ENCODE measurements at places on chromosomes 12 and 14. TPM values are rescaled to one million over a fixed set of nuclear protein-coding genes. Genes with fewer than 3 reads are reported as not detected.

DNA sequence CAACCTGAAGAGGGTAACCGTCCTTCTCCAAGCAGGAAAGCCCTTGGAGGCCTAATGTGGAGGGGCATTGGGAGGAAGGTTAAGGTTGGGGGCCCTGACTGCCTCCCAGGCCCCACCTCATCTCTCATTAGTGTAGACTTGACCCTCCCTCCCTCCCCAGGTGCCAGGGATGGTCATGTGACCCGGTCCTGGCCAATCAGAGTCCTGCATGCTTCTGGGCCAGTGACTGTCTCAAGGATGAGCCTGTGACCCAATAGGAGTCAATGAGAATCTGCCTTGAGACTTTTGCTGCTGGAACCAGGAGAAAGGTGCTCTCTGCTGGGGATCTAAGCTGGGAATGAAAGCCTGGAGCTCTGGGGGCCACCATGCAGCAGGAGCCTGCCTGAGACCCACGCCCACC lies 70.8 kb downstream of the NCOR2 start:
- DNase-seq, result peak; percentile 30

- DNase-seq, result no peak
Observed at GRCh38 chr12:49666176-49666575, 41.0 kb downstream of the FMNL3 start.

DNA sequence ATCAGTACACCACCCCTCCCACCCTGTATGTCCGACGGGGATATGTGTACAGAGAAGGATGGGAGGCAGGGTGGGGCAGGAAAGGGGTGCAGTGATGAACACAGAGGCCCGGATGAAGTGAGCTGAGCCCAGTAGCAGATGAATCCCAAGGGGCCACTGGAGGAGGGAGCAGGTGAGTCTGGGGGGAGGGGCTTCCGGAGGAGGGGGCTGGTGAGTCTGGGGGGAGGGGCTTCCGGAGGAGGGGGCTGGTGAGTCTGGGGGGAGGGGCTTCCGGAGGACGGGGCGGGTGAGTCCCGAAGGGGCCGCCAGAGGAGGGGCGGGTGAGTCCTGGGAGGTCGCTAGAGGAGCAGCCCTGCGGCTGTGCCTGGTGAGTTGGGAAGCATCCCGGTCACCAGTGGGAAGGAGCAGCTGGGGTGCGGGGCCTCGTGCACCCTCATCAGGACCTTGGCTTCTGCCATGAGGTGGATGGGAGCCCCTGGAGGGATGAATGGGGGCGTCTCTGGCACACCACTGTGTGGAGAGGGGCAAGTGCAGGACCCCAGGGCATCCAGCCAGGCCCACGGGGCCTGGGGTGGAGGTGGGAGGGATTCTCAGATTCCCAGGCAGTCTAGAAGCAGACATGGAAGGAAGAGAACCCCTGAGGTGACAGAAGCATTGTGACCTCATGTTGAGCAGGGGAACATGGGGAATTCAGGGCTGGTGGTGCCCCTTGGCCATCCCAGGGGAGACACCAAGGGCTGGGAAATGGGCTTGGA lies 14.0 kb downstream of the BEGAIN start:
- DNase-seq, result no peak

DNA sequence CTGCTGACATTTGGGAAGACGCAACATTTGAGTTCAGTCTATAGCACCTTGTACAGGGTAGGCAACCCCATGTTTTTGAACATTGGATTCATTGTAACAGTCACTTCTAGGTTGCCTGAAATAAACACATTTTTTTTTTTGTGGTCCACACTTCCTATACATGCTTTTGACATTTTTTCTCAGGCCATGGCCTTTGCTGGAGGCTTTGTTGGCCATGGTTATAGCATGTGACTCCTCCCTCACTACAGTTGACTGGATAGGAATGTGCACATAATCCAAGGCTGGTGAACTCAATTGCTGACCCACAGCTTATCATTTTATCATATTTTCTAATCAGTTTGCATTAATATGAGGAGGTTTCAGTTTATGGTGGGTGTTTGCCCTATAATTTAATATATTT lies 60.6 kb downstream of the TMEM117 start:
- no peak for DNase-seq

GRCh38 chr14:49944501-49944900 lies 51.6 kb downstream of the ARF6 start:
- DNase-seq, result no peak

DNA sequence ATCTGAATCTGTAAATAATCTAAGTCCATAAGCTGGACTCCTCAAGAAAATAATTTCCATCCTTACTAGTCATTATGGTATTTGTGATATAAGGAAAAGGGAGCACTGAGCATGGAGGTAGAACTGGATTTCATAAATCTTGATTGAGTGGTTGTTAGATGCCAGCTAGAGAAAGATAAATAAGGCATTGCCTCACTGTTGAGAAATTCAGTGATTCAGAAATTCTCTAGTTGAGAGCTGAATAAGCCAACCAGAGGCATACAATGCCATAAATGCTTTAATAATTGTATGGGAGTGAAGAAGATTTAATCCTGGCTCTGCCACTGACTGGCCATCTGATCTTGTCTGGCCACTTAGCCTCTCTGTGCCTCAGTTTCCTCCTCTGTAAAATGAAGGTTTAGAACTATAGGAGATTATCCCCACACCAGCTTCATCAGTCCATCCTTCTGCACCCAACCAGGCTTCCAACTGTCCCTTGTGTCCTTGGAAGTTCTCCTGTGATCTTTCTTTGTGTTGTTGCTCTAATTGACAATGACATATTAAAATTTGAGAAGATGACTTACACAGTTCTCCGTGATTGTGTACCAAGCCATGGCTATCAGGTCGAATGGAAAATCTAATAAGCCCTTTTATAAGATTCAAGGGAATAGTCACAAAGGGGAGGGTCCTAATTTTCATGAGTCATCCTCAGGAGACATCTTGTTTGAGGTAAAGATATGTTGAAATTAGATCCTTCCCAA lies 394.3 kb downstream of the EGLN3 start:
- DNase-seq, result no peak

GRCh38 chr12:53585448-53586125 lies 40.6 kb downstream of the ATF7 start:
- no peak for DNase-seq

DNA sequence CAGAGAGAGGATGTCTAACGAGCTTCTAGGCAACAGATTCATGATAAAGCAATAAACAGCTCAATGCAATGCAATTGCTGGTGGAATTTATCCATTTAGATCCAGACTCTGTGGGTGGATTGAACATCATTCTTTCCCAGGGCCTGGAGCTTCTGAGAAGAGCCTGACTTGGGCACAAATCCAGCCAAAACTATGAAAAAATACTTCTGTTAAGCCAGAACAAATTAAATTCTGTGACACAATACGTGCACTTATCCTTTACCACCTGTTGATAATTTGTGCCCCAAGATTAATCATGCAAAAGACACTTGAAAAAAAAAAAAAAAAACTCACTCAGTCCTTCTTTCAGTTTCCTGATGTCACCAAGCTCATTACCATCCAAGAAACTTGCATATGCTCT lies 446.0 kb upstream of the DCN start:
- DNase-seq, result no peak

The USP30 gene
- 11.0 TPM for total RNA-seq

The IAPP gene
- not detected for total RNA-seq

The ANG gene
- 0.27 TPM for total RNA-seq

The GCN1 gene
- 128 TPM for total RNA-seq

The RIPK3 gene
- 5.9 TPM for total RNA-seq

The IL26 gene
- 0.42 TPM for total RNA-seq

All from activated naive CD4-positive, alpha-beta T cell treated with anti-CD3 and anti-CD28 coated beads for 36 hours (primary cell).